Stimulated activated CD4-positive, alpha-beta T cell treated with anti-CD3 and anti-CD28 coated beads, Interleukin-4, amount 100 ng/mL, for 1 hour (primary cell): ENCODE measurements at places on chromosomes 5 and 9.

DNA sequence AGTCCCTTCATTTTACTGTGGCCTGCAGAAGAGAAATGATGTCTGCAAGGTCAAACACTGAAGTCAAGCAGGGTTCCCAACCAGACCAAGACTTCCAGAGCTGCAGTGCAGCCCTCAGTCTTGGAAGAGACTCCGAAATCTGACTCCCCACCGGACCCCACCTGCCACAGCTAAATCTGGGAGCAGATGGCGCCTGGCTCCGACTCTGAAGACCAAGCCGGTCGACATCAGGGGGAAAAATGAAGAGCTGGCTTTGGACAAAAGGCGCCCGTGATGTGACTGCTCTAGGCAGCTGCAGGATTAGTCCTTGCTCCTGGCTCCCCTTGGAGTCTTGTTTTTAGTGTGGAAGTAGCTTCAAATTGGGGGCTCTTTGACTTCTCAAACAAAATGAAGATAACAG lies 72.4 kb upstream of the ZNF622 start:
- no peak for DNase-seq

DNA sequence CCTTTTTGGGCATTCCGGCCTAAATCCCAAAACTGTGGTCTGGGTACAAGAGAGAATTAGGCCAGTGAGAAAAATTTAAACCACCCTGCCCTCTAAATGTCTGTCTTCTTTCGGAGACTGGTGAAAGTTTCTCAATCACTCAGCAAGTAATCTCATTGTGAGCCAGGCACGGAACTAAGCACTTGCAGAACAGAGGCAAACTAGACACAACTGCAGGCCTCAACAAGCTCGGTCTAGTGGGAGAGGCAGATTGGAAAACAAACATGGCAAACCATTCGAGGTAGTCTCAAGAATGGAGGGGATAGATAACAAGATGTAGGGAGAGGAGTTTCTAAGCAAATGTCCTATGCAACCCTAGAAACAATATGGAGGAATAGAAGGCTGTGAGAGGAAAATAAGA lies 8.9 kb upstream of the C5orf58 start:
- no peak for DNase-seq

DNA sequence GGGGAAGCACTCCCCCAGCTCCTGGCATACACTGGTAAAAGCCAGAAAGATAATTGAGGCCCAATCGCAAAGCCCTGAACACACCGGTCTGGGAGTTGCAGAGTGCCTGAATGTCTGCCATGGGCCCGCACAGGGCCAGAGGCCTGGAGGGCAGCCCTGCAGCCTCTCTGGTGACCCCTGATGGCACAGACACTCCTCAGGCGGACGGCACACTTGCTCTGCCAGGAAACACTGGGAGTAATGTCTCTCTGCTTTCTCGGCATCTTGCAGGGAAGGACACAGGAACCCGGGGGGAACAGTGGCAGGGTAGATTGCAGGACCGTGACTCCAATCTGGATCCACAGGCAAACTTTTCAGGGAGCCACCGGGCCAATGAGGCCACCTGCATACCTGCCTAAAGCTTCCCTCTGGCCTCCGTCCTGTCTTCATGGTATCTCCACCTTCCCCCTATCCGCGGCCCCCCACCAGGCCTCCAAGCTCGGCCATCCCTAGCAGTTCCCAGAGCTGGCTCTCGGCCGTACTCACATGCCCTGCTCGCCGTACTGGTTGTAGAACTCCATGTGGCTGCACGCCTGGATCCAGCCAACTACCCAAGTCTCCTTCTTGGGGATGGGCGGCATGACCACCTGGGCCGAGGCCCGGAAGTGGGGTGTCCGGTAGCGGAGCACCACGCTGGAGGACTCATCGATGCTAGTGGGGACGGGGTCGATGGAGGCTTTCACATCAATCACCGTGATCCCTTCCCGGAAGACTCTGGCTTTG lies 797 bp downstream of the FAM78A start:
- DNase-seq: no peak

DNA sequence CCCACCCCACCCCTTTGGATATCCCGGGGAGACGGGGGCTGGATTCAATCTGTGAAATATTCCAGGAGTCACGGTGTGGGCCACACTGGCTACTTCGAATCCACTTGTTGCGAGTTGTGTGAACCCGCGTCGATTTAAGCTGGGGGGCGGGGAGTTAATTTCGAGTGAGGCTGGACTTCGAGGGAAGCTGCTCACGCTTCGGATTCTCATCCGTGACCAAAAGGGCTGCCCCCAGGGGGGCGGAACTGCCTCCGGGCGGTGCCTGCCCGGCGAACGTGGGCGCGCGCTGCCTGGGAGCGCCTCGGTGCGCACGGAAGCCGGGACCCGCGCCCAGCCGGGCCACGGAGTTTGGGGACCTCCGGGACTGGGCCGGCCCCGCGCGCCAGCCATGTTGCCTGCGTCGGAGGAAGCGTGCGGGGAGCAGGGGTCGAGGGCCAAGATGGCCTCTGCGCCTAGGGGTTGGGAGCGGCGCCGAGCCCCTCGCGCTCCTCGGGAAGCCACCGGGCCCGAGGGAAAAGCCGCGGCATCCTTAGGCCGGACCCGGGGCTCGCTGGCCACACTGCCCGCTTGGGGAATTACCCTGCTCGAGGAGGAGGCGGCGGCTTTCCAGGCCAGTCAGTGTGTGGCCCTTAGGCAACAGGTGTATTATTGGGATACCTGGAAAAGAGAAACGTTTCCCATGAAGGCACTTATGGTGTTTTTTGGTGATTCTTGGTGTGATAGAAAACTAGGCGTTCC lies 975 bp downstream of the OCLN start:
- peak; percentile 6 for DNase-seq

GRCh38 chr9:121196389-121196788 lies 5.3 kb downstream of the RAB14 start:
- no peak for DNase-seq

DNA sequence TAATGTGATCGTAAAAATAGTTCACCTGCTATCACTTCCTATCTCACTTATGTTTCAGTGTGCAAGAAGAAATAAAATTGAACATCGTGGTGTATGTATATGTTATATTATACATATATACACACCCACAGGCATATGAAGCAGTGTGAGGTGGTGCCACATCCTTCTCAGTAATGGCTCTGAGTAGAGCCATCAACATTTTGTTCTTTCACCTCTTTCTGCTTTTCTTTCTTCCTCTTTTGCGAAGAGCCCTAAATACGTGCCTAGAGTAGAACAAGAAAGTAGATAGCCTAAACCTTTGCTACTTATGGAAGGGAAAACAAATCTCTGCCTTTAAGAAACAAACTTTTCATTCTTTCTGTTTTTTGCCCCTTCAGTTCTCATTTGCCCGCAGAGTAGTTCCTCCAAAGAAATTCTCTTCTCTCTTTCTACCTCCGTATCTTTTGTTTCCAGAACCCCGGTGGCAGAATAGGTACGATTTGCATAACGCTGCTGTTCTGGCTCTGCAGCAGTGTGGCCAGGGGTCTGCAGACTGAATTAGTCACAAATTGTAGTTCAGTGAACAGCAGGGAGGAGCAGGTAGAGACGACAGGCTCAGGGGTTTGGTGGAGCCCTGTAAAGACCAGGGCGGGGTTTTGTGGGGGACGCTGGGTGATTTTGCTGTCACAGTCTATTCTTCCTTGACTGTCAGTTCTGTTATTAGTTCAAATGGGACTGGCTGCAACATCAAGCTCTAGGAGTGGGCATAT lies 40.5 kb upstream of the PJA2 start:
- no peak for DNase-seq

- peak; percentile 5 for DNase-seq
These were observed 432.6 kb upstream of the SLC30A5 start for GRCh38 chr5:68661237-68661636.

DNA sequence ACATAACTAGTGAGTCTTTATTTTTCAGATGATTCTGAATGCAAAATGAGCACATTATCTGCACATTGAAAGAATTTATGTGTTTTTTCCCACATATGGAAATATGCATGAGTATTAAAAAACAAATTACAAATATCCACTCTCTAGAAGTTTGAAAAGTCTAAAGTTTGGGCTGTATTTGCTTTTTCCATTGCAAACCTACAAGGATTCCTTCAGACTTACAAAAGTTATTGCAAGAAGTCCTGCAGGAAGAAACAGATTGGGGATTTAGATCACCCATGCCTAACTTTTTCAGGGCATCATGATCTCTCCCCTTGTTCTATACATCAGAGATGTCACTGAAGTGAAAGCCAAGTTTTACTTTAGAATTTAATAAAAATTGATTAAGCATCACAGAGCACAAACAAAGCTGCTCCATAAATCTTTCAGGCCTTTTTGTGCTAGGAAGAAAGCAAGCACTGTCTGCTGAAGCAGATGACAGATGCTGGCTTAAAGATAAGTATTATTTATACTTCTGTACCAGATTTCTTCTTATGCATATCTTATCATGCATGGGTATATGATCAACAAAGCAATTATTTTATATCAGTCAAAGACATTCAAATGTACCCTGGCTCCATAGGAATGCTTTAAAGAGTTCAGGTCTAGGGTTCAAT lies 71.7 kb downstream of the NFIB start:
- DNase-seq: no peak

- no peak for DNase-seq
These were observed 75.8 kb downstream of the MED27 start for GRCh38 chr9:132003896-132004295.

- DNase-seq: no peak
These were observed 113.1 kb upstream of the PCAT7 start for GRCh38 chr9:94441796-94442195.

GRCh38 chr9:69292078-69292477 lies 32.9 kb upstream of the ENTREP1 start:
- DNase-seq: no peak

DNA sequence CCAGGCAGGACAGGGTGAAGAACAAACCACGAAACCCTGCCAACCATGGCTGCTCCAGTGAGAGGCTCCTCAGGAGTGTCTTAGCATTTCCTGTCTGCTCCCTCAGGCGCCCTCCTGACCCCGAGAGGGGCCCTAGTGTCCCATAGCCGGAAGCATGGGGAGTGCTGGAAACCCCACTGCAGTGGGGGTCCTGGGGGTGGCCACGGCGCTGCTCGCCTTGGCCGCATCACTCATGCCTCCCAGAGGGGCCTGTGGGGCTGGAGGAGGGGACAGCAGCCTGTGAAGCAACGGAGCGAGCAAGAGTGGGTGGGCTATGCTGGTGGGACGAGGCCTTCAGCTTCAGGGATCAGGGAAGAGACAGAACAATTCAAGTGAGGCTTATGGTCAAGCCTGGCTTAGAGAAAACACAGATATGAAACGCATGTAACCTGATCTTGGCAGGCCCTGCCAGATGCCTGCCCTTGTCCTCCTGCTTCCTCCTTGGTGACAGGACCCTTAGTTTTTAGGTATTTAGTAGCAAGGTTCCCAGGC lies 219.1 kb downstream of the FANCC start:
- no peak for DNase-seq

DNA sequence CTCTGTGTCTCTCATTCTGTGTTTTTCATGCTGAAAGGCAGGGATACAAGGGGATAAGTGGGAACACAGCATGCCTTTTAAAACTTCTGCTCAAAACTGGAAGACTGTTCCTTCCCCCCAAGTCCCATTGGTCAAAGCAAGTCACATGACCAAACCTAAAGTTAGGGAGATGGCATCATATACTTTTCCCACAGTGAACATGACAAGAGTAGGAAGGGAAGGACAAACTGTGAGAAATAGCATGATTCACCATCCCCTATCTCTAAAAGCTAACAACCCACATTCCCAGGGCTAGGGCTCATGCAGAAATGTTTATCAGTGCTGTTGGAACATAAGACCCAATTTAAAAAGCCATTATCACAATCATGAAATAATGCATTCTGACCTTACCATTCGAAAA lies 24.2 kb upstream of the SHISAL2B start:
- DNase-seq: no peak

GRCh38 chr9:31034311-31034710 lies 1350.1 kb upstream of the ACO1 start:
- no peak for DNase-seq

- no peak for DNase-seq
These were observed 64.4 kb upstream of the WWC1 start for GRCh38 chr5:168227001-168227400.

DNA sequence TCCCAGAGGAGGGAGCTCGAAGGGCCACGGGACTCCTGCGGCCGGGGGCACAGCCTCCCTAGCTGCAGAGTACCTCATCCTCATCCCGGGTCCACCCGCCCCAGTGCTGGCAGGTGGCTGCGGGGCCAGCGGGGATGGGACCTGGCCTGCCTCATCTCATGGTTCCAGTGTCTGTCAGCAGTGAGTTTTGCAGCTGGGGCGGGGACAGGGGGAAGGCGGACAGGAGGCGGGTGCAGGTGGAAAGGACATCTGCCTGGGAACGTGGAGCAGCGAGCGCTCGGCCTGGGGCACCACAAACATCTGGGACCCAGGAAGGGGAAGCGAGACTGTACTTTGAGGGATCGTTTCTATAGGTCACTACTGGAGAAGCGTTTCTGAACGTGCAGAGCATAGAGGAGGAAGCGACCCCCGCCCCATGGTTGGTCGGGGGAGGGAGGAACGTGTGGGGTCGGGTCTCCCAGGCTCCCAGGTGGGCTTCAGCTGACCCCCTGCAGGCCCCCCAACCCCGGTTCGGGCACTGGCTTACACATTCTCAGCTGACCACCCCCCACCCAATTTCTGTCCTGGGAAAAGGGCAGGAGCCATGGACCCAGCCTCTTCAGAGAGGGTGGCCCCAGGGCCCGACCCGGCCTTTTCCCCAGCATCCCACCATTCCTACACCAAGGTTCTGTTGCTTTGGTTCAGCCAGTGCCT lies 56.5 kb upstream of the NOTCH1 start:
- DNase-seq: no peak

DNA sequence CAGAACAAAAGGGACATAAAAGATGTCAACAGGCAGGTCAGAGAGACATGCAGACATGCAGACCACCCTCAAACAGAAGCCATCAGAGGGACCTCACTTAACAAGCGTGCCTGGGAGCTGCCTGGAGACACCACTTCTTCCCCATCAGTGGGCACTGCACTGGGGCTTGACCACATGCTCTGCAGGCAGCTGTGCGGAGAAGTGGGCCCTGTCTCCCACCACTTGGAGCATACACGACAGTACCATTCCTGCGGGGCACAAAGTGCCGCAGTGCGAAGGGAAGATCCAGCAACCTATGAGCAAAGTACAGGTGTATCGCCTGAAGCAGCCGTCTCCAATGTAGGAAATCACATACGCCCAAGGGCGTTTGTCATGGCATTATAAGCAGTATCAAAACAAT lies 150.5 kb upstream of the FOXD4L5 start:
- DNase-seq: no peak

DNA sequence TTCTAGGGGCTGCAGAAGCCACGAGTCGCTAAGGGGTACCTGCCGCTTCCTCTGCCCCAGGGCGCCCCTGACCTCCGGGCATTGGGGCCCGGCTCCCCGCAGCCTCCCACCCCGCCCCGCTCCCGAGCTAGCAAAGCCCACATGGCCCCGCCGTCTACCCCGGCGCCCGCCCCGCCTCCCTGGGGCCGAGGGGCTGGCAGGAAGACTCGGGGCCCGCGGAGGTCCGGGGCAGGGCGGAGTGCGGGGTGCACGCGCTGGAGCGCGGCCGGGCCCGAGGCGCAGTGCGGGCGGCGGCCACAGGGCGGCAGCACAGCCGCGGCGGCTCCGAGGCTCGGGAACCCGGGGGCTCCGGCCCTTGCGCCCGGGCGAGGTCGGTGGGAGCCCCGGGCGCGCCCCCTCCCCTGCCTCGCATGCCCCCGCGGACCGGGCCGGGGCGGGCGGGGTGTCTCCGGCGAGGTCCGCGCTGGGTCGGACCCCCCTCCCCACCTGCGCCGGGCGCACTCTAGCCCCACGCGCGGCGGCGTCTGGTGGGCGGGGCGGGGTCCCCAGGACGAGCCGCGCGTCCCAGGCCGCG lies 6.7 kb downstream of the NRARP start:
- peak; percentile 63 for DNase-seq
